ENCODE measurements at places on chromosomes 6 and 20. TPM values are rescaled to one million over a fixed set of nuclear protein-coding genes. Genes with fewer than 3 reads are reported as not detected.
A peak's percentile ranks its signal among the peaks of the same experiment; 100 is the strongest.

The OR2J1 gene
- not detected for total RNA-seq

The MYB gene
- total RNA-seq = 10.0 TPM

The ISM1 gene
- 1.1 TPM for total RNA-seq

The SEL1L2 gene
- not detected for total RNA-seq

The STMN3 gene
- total RNA-seq = 4.6 TPM

The BPIFA1 gene
- total RNA-seq = not detected

- no peak for DNase-seq
These were observed 25.5 kb upstream of the ADRM1 start for GRCh38 chr20:62277253-62277652.

DNA sequence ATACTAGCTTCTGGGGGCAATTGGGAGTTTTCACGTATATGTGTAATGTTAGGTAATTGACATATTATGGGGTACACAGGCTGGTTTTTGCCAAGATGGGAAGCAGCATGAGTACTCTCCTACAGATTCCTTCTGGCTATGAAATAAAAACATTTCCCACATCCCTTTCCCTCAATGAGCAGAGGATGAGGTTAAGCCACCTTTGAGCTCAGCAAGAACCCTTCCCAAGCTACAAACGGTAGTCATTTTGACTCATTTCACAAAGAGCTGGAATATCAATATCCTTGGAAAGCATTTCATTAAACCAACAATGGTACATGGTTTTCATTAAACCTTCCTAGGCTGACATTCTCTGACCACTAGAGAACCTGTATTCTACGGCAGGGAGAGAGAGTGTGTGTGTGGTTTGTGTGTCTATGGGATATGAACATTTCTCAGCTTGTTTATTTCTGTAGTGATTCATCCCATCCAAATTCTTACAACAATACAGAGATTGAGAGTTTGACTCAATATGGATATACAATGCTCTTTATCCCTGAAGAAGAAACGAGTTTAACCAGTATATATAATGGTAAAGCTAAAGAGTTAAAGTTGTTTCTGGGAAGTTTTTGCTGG lies 119.5 kb downstream of the ARHGAP18 start:
- no peak for DNase-seq

DNA sequence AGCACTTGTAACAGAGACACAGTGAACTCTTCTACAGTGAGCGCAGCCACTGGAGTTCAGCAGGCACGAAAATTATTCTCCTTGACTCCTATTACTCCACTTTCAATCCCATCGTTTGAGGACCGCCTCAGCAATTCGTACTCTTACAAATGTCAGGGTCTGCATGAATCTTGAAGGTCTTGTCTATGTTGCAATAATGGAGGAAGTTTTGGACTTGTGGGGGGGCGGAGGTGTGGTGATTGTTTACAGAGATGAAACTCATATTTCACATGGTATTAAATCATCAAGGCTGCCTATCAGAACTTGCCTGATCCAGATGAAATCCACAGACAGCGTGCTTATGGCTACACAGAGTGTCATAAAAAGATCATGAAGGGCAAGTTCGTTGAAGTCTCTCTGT lies 42.0 kb downstream of the SLC2A12 start:
- no peak for DNase-seq

DNA sequence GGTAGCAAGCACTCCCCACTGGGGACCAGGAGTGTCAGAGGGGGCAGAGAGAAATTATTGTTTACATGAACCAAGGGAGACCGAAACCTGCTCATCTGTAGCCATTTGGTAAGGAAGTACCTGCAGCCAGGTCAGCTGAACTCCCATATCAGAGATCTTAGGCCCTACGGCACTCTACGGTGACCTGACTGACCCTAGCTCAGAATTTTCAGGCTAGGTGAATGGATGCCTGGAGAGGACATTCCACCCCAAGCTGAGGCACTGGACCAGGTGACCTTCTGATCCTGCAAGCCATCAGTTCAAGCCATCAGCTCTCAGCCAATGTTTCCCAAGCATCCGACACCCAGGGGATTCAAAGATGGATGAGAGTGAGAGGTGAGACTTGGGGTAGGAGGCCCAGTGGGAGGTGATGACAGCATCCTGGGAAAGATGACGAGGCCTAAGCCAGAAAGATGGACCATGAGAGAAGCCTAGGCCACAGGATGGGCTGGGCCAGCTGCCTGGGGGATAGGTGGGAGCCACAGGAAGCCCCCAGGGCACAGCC lies 2.8 kb downstream of the ANGPT4 start:
- no peak for DNase-seq

DNA sequence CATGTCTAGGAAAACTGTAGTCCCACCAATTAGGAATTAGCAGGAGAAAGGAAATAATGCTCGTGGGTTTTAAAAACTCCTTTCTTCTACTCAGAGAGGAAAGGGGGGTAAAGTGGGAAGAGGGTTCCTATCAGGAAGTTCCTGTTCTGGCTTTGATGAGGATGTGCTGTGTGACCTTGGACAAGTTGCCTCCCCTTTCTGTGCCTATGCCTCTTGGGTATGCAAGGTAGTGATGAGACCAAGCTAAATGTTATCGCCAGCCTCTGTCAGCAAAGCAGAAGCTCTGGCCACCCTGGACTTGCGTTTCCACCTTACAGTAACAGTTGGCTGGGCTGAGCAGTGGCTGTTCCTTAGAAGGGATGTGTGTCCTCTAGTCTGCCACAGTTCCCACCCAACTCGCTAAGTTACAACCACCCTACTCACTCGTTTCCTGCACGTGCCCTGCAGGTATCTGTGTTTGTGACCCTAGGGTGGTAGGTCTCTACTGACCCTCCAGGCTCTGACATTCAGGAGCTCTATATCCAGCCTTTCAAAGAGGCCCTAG lies 110.0 kb downstream of the PREX1 start:
- no peak for DNase-seq

DNA sequence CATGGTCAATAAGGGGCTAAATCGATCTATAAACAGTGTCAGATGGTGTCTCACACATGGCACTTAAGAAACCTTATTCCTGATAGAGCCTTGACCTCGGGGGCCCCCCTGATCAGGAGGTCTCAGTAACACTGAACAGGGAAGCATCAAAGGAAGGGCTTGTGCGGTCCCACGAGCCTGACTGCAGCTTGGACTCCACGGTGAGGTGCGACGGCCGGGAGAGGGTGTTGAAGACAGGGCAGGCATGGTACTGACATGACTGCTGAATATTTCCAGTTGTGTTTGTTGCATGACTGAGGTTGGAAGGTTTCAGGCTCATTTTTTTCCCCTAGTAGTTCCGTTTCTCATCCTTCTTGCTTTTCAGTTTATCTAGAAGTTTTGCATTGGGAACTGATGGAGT lies 107.1 kb upstream of the JAG1 start:
- no peak for DNase-seq

DNA sequence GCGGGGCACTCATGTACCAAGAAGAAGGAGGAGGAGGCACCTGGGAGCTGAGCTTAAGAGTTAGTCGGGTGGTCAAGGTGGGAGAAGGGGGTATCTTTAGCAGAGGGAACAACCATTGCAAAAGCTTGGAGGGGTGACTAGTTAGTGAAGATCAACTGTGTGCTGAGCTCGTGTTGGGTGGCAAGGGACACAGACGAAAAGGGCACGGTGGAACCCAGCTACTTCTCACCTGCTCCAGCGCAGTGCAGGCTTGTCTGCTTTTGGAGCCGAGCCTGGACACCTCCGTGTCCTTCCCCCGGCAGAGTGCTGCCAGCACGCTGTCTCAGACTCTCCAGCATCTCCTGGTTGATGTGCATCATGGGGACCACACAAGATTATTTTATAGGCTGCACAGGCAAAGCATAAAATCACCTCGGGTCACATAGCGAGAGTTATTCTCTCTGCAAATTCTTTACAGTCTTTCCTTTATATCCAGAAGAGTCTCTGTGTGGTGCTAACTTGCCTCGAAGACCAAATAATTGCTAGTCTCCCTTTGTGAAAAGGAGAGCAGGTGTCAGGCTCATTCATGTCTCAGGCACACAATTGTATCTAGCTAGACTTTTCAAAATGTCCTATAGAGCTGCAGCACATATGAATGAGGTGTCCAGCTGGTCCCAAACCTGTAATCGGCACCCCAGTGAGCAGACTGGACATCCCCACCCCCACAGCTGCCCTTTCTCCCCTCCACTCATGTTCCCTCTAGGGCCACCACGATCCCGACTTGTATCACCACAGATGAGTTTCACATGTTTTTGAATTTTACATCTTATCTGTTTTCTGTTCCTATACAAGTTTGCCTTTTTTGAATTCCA lies 123.4 kb downstream of the CEBPB start:
- no peak for DNase-seq

DNA sequence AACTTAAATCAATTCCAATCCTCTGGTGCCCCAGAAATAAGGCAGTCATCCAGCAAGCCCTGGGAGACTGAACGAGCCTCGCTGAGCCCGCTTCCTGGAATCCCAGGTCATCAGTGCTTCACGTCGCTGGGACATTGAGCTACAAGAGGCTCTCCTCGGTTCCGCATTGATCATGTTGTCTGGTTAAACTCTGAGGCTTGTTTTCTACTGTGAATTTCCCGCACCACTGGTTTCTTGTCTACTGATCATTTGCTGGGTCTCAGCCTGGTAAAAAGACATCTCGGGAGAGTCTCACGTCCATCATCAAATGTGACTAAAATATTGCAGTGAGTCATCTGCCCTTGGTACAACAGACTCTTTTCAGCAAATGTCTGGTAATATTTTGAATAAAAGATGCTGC lies 569.2 kb downstream of the QKI start:
- no peak for DNase-seq

DNA sequence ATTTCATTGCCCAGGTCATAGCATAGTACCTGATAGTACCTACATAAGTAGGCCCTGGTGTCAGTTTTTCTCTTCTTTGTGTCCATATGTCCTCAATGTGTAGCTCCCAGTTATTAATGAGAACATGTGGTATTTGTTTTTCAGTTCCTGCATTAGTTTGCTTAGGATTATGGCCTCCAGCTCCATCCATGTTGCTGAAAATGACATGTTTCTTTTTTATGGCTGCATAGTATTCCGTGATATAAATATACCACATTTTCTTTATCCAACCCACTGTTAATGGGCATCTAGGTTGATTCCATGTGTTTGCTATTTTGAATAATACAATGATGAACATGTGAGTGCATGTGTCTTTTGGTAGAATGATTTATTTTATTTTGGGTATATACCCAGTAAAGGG lies 641.6 kb downstream of the RFPL4B start:
- no peak for DNase-seq

DNA sequence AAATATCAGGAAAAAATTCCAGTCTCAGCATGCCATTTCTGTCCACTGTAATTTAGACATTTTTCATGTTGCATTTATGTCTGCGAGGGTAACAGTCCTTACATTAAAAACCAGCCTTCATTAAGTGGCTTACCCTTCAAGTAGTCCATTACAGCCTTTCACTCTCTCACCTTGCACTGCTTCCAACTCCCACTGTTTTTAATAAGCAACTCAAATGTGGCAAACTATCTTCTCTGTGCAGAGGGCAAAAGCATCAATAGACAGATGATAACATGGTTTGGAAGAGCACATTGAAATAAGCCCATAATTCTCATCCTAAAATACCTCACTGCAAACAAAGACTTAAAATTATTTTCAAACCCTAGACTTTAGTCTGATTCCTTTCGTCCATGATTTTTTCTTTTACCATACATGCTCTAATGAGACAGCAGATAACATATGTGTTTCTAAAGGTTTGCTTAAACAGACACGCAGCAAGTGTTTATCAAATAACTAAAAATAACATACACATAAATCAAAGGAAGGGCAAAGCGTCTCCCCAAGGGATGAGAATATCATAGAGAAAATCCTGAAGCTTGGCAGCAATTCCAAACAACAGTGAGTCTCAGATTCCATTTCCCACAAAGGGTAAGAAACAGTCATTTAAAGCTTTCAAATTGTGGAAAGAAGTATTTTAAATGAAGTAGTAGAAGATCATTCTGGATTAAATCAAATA lies 130.4 kb downstream of the PTPRK start:
- no peak for DNase-seq

GRCh38 chr6:57193177-57193576 lies 21.1 kb downstream of the BAG2 start:
- DNase-seq = no peak

DNA sequence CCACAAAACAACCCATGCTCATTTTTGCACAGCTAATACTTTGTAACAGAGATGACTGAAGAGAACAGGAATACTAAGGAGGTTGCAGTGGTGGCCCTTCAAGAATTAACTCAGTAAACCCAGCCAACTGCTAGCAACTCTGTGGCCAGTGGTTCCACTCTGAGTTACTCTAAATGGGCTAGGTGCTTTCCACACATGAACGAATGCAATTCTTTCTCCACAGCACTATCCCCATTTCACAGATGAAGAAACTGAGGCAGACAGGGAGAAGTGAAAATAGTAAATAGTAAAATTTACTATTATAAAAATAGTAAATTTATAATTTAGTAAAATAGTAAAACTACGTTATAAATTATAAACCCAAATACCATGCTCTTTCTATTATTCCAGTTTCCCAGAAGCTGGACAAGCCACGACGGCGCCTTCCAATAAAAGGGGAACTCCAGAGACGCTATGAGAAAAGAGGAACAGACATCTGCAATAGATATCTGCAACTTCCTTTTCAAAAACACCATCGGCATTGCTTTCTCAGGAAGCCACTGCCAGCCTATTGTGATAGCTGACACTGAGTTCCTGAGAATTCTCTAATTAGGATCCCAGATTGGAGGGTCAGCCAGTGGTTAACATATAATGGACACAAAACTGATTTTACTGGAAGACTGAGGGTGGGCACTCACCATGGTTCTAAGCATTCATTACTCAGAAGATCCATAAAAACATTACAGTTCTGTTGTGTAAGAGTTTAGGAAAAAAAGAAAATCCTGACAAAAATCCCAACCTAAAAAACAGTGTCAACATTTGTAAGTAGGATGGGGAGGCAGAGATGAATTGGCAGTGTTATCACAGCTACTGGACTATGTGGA lies 16.2 kb downstream of the FKBP1A start:
- peak; percentile 34 for DNase-seq

GRCh38 chr6:38871741-38872568 lies 156.8 kb downstream of the DNAH8 start:
- DNase-seq = peak; percentile 82

DNA sequence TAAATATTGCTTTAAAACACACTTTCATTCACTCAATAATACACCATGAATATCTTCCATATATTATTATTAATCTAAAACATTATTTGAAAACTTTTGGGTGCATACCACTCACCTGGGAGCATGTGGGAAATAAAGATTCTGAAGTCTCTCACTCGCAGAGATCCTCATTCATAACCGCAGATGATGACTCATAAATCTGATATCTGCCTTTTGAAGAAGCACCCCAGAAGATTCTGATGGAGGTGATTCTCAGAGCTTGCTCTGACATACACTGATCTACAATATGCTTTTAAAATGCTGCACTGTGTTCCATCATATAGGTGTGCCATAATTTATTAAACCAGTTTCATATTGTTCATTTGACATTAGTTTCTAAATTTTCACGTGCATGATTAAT lies 135.0 kb upstream of the SGK1 start:
- DNase-seq = no peak

- no peak for DNase-seq
These were observed 509.7 kb upstream of the MARCKS start for GRCh38 chr6:113347436-113347835.

- no peak for DNase-seq
These were observed 64.2 kb downstream of the FGD2 start for GRCh38 chr6:37069639-37070038.

- no peak for DNase-seq
These were observed 22.1 kb upstream of the FKBP1A start for GRCh38 chr20:1414982-1415381.

- no peak for DNase-seq
These were observed 45.3 kb upstream of the RIN2 start for GRCh38 chr20:19712721-19713260.
